ENCODE measurements at places on chromosomes 6 and 20.

- DNase-seq: no peak
These were observed 438.4 kb upstream of the FLRT3 start for GRCh38 chr20:14775778-14776177.

DNA sequence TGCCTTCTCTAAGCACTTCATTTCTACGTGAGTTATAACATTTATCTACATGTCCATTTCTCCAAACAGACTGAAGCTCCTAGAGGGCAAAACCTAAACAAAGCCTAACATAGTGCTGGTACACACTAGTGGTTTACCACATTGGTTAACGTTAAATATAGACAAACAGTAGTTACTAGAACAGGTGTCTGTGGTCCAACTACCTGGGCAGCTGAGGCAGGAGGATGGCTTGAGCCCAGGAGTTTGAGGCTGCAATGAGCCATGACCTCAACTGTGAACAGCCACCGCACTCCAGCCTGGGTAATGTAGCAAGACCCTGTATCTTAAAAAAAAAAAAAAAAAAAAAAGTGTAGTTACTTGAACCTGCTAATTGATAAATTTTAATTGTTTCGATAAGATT, 26.5 kb downstream of the PTPRK start:
- no peak for DNase-seq

GRCh38 chr6:25296217-25296905, 17.2 kb downstream of the CARMIL1 start:
- DNase-seq: no peak

GRCh38 chr6:145086197-145086596, 649.1 kb downstream of the EPM2A start:
- DNase-seq: no peak

DNA sequence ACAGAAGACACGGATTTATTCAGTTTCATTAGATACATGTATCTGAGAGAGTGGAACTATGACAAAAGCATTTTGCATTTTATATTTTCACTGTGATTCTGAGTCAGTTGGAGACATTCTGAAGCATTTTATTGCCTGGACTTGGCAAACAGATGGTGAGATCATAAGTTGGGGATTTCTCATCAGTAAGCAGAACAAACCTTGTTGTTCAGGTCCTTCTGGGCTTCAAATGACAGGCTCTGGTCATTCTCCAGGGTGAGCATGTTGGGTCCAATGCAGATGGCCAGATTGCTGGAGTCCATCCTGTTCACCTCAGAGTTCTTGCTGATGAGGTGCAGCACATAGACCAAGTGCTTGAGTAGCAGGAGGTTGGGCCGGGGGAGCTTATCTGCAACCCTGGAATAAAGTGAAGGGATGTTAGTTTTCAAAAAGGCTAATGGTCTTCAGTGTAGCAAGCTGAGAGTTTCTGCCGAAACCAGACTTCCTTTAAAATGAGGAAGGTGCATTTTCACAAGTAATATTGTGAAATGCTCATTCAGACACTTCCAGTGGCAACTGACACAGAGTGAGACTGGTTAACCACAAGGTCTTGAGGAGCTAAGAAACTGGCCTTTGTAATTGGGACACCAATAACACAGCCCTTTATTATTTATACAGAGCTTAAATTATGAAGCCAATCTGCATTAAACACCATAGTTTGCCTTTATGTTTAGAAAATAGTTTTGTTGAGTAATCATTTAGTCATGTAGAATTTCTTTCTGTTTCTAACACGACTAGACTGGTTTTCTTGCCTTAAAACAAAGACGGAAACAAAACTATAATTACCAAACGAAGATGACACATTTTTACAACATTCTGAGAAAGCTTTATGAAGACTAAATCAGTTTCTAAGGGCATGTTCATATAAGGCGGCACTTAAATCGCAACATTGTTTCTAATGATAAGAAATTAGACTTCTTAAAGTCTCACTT, 5.6 kb downstream of the TAGAP start:
- DNase-seq: no peak

DNA sequence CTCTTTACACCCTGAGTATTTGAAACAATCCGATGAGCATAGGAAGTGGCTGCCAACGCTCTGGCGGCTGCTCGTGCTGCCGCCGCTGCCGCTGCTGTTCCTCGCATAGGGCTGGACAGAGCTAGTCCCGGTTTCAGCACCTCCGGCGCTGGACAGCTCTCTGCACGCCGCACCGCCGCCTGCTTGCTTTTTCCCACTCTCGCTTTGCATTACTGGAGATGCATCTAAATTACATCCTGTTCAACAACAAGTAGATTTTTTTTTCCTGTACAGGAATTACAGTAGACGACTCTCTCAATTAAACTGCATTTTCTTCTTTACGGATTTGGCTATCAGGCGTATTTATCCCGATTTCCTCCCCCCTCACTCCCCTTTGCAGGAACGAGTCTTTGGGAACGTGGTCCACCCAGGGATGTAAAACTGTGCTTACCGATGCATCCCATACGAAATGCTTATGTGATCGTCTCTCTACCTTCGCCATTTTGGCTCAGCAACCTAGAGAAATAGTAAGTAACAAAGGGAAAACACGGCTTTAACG, 563.8 kb downstream of the LMBRD1 start:
- peak; percentile 54 for DNase-seq

GRCh38 chr6:125547381-125547780, 202.1 kb upstream of the HEY2 start:
- no peak for DNase-seq

DNA sequence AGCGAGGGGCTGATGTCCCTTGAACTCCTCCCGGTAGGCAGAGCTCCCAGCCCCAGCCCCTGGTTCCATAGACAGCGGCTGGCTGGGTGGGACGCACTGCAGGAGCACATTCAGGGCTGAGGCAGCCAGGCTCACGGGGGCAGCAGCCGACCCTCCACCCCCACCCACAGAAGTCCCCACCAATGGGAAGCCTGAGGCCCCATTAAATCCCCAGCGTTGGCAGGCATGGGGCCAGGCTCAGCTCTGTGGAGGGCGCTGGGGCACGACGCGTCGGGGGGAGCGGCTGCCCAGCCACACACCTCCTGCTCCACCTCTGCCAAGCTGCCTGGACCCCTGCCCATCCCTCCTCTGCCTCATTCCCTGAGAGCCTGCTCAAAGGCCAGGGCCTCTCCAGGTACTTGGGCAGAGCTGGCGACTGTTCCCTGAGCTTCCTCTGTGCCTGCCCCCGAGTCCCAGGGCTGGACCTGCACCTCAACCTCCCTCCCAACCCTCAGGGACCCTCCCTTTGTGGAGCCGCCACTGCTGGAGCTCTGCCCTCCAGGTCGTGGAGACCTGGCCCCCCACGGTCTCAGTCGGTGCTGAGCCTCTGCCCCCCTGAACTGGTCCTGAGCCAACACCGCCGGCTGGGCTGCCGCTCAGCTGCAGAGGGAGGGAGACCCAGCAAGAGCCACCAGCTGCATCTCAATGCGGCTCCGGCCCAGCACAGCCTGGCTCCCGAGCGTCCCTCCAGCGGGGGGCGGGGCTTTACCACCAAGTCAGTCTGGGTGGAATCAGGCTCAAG, 9.1 kb downstream of the CHRNA4 start:
- no peak for DNase-seq

- no peak for DNase-seq
These were observed 46.7 kb downstream of the RNGTT start for GRCh38 chr6:88916615-88917208.

GRCh38 chr6:167806061-167806700, 20.5 kb upstream of the AFDN start:
- no peak for DNase-seq

- DNase-seq: no peak
These were observed 253.0 kb upstream of the SOX4 start for GRCh38 chr6:21340573-21340972.

- DNase-seq: no peak
These were observed 329.6 kb upstream of the RSPO3 start for GRCh38 chr6:126788861-126789365.

GRCh38 chr20:25230166-25230831, 17.6 kb upstream of the PYGB start:
- no peak for DNase-seq
